ENCODE measurements at places on chromosomes 7 and 10. TPM values are rescaled to one million over a fixed set of nuclear protein-coding genes. Genes with fewer than 3 reads are reported as not detected.

The SPOCK2 gene
- total RNA-seq = 0.58 TPM

The SLC18A3 gene
- total RNA-seq = not detected

The ABCB8 gene
- total RNA-seq = 43.3 TPM

The HMX3 gene
- not detected for total RNA-seq

The CYP26A1 gene
- 2.5 TPM for total RNA-seq

The NRG3 gene
- total RNA-seq = not detected

The FAM25A gene
- total RNA-seq = not detected

The VGF gene
- 20.3 TPM for total RNA-seq

The PPP1R3C gene
- 20.7 TPM for total RNA-seq

The C10orf105 gene
- not detected for total RNA-seq

The DLG5 gene
- total RNA-seq = 44.3 TPM

The BLNK gene
- total RNA-seq = not detected

The GDF10 gene
- 0.13 TPM for total RNA-seq

The AGR2 gene
- 120 TPM for total RNA-seq

The ASZ1 gene
- not detected for total RNA-seq

The ATOH7 gene
- total RNA-seq = 0.21 TPM

The FAM25G gene
- total RNA-seq = not detected

The PON1 gene
- 0.79 TPM for total RNA-seq

The CRYGN gene
- total RNA-seq = not detected

The SUV39H2 gene
- total RNA-seq = 18.3 TPM

The PAX4 gene
- total RNA-seq = not detected

The CCL24 gene
- total RNA-seq = not detected

The ADRA2A gene
- total RNA-seq = 0.23 TPM

The ZNF853 gene
- total RNA-seq = 2.3 TPM

The MBLAC1 gene
- total RNA-seq = 2.7 TPM

The CLDN12 gene
- total RNA-seq = 37.5 TPM

The TAC1 gene
- 0.11 TPM for total RNA-seq

The ZNF804B gene
- not detected for total RNA-seq

The TMEM130 gene
- 0.42 TPM for total RNA-seq

The IGFBP3 gene
- 156 TPM for total RNA-seq

The NACAD gene
- total RNA-seq = 0.46 TPM

The ERVW-1 gene
- total RNA-seq = 0.04 TPM

The RBM17 gene
- 124 TPM for total RNA-seq

The SPDYE2B gene
- total RNA-seq = not detected

The PPIA gene
- total RNA-seq = 4,600 TPM

The KNDC1 gene
- 1.3 TPM for total RNA-seq

The FFAR4 gene
- 0.13 TPM for total RNA-seq

The CFTR gene
- total RNA-seq = not detected

The HECTD2 gene
- total RNA-seq = 3.7 TPM

The RINT1 gene
- total RNA-seq = 12.6 TPM

The KLHL7 gene
- 23.6 TPM for total RNA-seq

The UCN3 gene
- not detected for total RNA-seq

The CFAP46 gene
- total RNA-seq = 1.8 TPM

The HOXA9 gene
- total RNA-seq = 0.39 TPM

The GIMAP6 gene
- not detected for total RNA-seq

The AASS gene
- total RNA-seq = 0.12 TPM

The CALHM3 gene
- 0.22 TPM for total RNA-seq

The FXYD4 gene
- not detected for total RNA-seq

The TMEM213 gene
- total RNA-seq = not detected

The FUOM gene
- 12.4 TPM for total RNA-seq

The PLXNA4 gene
- 0.40 TPM for total RNA-seq

The SFMBT2 gene
- total RNA-seq = 8.8 TPM

The MRLN gene
- not detected for total RNA-seq

The ERCC6 gene
- 5.2 TPM for total RNA-seq

The HTR5A gene
- total RNA-seq = not detected

Data from A549 treated with dexamethasone at 1 μM for 4 hours (cell line).